Stimulated activated CD4-positive, alpha-beta T cell treated with anti-CD3 and anti-CD28 coated beads, Interleukin-12 subunit alpha, Interleukin-12 subunit beta, amount 100 ng/mL, for 24 hours (primary cell): ENCODE measurements at places on chromosomes 3 and 15.

DNA sequence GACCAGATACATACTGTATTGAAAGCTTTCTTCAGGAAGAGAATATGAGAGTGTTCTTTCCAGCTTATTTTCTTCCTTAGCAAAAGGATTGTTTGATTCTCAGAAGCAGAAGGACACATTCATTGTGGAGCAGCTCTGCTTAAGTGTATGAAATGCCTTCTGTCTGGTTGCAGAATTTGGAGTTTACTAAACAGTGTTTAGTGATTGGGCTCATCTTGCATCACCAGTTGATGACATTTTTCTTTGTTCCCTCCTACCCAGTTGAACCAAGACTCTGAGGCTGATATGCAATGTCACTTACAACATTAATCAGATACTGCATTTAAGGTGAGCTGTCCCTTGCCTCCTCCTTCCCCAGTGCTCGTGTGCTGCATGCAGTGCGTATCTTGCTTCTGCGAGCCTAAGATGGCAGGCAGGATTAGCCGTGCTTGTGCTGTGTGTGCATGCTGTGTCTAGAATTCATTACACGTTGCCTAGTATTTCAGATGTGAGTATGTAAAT lies 18.4 kb downstream of the ZBTB38 start:
- DNase-seq = no peak

DNA sequence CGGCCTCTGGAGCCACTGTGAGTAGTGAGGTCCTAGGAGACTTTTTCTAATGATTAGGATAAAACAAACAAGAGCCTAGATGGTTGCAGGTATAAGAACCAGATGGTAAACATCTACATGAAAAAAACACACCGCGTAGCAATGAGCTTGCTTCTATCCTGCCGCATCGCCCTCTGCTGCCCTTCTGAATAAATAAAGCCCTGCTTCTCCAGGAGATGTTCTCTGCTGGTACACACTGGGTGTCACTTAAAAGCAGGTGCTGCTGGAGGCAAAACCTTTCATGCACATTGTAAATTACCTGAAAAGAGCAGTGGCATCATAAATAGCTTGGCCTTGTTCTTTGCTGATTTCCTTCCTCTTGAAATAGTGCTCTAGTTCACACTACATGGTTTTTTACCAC lies 164.4 kb upstream of the TOPAZ1 start:
- DNase-seq = no peak

DNA sequence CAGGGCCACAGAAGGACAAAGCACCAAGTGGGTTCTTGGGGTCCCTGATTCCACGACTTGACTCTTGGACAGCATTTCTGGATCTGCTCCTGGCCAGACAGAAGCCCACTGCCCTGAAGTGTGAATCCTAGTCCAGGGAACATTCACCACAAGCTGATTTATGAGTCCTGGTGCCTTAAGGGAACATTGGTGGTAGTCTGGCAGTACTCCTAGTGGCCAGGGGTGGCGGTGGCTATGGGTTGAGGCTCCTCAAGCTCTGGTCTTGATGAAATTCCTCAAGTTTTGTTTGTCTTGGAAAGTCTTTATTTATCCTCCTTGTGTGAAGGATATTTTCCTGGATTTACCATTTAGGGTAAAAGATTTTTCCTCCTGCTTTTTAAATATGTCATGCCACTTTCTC lies 307.5 kb downstream of the PYDC2 start:
- no peak for DNase-seq

- no peak for DNase-seq
Observed at GRCh38 chr3:89270201-89270600, 162.8 kb downstream of the EPHA3 start.

DNA sequence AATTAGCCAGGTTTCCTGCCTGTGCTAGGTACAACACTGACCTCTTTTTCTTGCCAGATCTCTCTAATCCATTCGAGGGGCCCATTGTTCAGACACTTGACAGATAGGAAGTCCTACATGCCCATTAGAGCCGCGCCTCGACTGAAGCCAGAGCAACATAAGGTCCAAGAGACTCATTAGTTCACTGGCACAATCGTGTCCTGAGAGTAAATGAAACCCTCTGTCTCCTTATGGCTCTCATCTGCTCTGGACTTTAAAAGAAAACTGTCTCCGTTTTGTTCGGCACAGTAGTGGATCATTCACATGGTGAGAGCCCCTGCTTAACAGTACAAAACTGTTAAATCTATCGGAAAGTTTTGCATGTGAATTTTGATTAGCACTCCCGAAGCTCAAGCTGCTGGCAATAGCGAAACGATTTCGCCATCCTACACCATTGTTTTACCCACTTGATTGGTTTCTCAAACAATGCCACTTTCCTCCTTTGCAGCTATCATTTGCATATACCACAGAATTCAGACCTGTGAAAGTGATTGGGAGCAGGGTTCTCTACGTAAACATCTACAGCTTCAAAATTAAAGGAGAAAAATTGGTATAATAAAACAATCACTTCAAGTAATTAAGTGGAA lies 19.0 kb upstream of the C15orf61 start:
- no peak for DNase-seq

GRCh38 chr3:143081844-143082778 lies 37.5 kb upstream of the CHST2 start:
- no peak for DNase-seq

GRCh38 chr15:58539548-58539947 lies 107.8 kb downstream of the LIPC start:
- no peak for DNase-seq

DNA sequence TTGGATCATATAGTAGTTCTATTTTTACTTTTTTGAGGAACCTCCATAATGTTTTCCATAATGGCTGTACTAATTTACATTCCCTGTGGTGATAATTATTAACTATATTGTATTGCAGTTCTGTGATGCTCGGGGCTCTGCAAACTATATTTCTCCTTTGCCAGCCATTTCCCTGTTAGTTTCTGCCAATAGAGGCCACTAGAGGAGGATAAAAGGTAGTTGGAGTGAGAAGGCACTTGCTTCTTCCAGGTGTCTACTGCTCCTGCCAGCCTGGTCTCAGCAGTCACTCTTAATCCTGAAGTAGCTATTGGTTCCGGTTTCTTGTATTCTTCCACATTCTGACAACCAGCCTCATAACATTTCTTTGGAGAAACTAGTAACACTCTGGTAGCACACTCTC lies 233.9 kb upstream of the GBE1 start:
- no peak for DNase-seq

- no peak for DNase-seq
Observed at GRCh38 chr3:11304175-11304574, 32.0 kb downstream of the ATG7 start.

DNA sequence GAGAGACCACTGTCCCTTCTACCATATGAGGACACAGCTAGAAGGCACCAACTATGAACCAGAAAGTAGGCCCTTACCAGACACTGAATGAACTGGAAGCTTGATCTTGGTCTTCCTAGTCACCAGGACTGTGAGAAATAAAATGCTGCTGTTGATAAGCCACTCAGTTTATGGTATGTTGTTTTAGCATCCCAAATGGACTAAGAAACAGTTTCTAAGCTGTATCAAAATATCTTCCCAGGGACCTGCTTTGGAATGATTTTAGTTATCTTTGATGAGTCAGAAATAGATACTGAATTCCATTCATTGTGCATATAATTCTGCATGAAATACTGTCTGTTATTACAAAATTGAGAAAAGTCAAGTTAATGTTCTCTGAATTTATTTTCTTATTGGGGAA lies 18.6 kb downstream of the WDR76 start:
- no peak for DNase-seq

- no peak for DNase-seq
Observed at GRCh38 chr3:134001251-134001650, 28.5 kb downstream of the SLCO2A1 start.

DNA sequence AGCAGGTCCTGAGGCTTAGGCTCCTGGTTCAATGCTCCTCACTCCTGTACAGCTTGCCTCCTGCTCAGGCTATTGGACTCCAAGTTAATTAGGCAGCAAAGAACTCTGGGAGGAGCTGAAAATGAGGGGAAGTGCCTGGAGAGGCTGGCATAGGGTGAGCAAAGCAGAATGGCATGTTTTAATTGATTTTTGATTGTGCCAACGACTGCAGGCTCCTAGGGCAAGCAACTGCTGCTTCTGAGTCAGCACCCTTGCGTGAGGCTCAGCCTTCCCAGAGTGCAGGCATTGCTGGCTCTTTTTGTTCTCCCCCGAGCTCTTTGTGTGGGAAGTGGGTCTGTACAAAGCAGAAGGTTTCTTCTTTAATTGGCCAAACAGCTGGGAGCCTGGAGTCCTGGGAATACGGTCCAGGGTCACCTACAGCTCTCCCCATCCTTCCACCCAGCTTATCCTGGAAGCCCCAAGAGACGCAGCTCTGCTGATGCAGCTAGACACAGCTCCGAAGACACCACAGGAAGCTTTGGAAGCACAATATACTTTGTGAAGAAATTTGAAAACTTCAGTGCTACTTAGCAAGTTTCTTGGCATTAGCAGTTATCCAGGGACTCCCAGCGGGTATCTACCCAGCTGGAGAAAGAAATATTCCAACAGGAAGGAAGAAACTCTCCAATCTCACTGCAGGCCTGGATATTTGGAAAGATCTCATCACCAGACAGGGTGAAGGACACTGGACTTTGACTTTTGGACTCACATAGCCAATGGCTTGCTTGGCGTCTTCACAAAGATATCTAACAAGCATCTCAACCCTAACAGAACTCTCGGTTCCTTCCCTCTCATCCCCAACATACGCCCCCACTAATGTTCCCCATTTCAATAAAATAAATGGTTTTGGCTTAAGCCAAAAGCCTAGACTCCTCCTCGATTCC lies 76.8 kb downstream of the BDH1 start:
- no peak for DNase-seq

DNA sequence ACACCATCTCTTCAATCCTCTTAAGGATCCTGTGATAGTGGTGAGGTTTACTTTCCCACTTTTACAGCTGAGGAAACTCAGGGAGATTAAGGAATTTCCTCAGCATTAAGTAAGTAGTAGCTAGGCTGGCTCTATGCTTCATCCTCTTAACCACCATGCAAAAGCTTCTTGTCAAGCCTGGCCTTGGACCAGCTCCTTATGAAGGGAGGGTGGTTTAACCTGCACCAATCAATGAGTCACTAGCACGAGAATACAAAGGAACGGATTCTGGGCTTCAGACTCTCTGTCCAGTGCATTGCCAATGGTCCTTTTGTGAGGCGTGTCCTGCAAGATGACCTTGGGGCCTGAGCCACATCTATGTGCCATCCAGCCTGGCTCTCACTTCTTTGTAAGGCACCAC lies 202.0 kb upstream of the CFAP20DC start:
- no peak for DNase-seq

- no peak for DNase-seq
Observed at GRCh38 chr3:192187485-192188051, 539.8 kb downstream of the FGF12 start.

GRCh38 chr15:55694652-55695150 lies 48.3 kb downstream of the PRTG start:
- DNase-seq = no peak

DNA sequence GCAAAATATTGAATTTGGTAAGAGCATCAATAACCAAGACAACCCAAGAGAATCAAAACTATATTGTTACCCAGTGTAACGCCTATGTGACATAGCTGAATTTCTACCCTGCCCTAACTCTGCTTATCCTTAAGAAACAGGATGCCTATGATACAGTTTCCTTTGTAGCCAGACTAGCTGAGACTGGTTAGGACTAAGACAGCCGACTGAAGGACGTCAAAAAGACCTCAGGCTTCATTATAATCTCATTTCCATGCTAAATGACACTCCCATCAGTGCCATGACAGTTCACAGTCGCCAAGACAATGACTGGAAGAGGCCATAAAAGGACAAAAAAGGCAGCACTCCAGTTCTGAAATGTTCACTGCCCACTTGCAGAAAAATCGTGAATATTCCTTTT lies 66.8 kb downstream of the GBE1 start:
- DNase-seq = no peak

- no peak for DNase-seq
Observed at GRCh38 chr15:57403566-57404325, 27.4 kb downstream of the CGNL1 start.

DNA sequence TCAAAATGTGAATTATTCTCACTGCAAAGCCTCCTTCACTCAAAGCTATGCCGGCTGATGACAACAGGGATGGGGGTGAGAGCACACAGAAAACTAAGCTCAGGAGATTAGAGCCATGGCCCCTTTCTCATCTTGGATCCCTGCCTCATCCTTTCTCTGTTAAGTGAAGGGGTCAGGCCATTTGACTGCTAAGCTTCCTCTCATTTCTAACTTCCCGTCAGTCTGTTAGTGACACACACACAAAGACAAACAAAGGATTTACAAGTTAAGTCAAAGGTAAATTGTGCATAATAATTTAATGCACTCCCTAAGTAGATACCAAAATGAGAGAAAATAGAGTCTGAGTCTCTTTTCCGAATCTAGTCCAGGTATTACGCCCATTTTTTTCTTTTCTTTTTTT lies 1.2 kb downstream of the SS18L2 start:
- DNase-seq = no peak

GRCh38 chr3:116630494-116630893 lies 79.1 kb upstream of the TUSC7 start:
- DNase-seq = no peak

- DNase-seq = peak; percentile 39
Observed at GRCh38 chr3:183428447-183429211, at the start of gene MCF2L2. Gene MCF2L2, minus strand, starts transcription at chr3:183428619. Its CDS starts 642 bp downstream, at chr3:183427977.

DNA sequence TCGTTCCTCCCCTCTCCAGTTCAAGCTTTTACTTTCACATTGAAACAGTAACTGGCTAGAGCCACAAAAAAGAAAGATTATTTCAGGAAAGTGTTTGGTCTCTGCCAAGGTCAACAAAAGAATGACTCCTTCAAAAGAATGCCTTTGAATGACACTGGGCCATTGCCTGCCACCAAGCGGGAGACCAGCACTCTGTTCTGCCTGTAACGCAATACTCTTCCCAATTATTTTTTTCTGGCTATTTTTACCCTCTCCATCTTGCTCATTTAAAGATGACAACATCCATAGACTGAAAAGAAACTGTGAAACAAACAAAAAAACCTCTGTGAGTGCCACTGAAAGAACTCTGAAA lies 37.3 kb downstream of the EHHADH start:
- no peak for DNase-seq

GRCh38 chr15:96183867-96184266 lies 146.6 kb upstream of the NR2F2 start:
- DNase-seq = no peak

- DNase-seq = no peak
Observed at GRCh38 chr15:96327155-96327741, 3.3 kb upstream of the NR2F2 start.

DNA sequence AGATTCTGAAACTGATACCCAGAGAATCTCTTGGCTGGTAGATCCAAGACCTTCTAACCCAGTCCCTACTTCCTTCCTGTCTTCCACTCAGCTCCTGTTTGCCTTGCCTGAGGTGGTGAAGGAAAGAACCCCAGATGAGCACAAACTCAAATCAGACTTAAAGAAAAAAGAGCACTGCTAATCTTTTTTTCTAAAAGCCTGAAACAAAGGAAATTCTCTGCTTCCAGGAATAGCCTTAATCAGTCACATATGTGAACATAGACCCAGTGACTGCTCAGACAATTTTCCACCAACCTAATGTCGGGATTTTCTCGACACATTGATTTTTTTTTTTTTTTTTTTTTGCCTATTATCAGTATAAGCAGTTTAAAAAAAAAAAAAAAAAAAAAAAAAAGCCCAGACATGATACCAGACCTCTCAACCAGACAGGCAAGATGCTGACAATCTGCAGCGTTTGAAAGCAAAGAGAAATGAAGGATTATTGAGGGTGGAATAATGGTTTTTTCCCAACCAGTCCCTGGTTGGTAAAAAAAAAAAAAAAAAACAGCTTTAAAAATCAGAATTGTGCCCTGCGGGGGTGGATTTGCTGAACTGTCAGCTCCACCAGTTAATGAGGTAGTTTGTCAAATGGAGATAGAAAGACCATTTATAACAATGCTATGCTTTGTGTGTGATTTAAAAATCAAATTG lies 256.8 kb upstream of the RARB start:
- no peak for DNase-seq
